ENCODE measurements at places on chromosomes 16 and 17.

GRCh38 chr17:38926293-38927070 is 1.1 kb downstream of the LASP1NB start:
- DNase-seq, result no peak

GRCh38 chr17:81401723-81402529 is 6.7 kb downstream of the BAHCC1 start:
- DNase-seq, result no peak

DNA sequence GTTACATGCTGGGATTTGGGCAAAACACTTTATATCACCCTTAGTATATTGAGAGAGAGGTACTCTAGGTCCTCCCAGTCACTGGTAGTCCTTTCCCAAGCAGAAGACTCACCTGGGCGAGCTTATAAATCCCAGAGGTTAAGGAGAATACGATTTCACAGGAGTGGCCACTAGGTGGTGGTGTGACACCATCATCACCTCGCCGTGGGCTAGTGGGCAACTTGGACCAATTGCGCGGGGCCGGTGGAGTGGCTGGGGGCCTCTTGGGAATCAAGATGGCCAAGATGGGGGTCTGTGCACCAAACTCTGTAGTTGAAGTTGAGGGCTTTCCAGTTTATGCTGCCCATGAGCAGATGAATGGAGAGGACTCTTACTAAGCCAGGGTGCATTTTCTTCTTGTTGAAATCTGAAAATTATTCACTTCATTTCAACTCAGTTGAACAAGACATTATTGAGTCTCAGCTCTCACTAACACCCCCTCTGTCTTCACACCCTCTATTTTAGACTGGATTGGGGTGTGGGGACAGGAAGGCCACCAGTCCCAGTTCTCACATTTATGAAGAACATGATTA is 38.2 kb upstream of the PIRT start:
- no peak for DNase-seq

DNA sequence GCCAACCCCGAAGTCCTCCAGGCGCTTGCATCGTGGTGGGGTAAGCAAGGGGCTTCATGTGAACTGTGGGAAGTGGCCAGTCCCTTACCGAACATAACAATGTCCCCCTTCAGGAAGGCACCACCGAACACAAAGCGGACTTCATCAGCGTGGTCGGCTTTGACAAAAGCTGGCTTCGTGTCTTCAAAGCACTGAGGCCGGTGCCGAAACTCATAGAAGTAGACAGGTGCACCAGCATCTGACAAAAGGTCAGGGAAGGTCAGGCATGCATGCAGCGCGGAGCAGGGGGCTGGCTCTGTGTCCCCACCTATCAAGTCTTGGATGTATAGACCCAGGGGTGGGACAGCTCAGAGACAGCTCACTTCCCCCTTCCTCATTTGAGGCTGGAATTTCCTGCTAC is 16.6 kb upstream of the CES1 start:
- no peak for DNase-seq

- no peak for DNase-seq
Measured at GRCh38 chr17:39738568-39738901, 797 bp downstream of the GRB7 start.

- DNase-seq, result no peak
Measured at GRCh38 chr16:89984216-89984615, 35.0 kb downstream of the DBNDD1 start.

GRCh38 chr17:30253312-30253711 is 17.8 kb upstream of the SLC6A4 start:
- DNase-seq, result no peak

GRCh38 chr16:7513429-7513828 is 180.8 kb downstream of the RBFOX1 start:
- DNase-seq, result peak; percentile 27

GRCh38 chr17:18040261-18040858 is 1.2 kb downstream of the GID4 start:
- no peak for DNase-seq

GRCh38 chr17:44216694-44217093 is 2.8 kb downstream of the UBTF start:
- DNase-seq, result no peak

- DNase-seq, result no peak
Measured at GRCh38 chr16:12901204-12901596, 198 bp upstream of the SHISA9 start.

GRCh38 chr17:64016231-64016784 is 4.1 kb downstream of the ICAM2 start:
- DNase-seq, result no peak

- no peak for DNase-seq
Measured at GRCh38 chr16:58647107-58647506, 17.5 kb upstream of the CNOT1 start.

DNA sequence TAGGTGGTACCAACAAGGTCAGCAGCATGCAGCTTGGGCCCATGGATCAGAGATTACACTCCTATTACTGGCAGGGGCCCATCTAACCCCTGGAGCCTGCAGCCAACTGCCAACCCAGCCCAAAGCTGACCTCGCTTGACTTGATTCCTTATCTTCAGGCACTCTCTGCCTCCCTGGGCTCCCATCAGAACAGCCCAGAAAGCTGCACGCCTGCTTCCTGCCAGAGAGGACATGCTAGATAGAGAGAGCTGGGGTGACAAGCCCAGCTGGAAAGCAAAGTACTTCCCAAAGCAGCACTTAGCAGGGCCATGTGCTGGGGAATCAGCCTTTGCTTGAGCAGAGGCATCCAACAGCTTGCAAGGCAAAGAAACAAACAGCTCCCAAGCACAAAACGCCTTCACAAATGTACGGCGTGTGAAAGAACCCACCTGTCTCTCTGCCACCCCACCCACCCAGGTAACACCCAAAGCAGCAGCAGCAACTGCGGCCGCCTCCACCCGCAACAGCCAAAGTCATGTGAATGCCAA is 74.2 kb upstream of the NLK start:
- DNase-seq, result no peak

DNA sequence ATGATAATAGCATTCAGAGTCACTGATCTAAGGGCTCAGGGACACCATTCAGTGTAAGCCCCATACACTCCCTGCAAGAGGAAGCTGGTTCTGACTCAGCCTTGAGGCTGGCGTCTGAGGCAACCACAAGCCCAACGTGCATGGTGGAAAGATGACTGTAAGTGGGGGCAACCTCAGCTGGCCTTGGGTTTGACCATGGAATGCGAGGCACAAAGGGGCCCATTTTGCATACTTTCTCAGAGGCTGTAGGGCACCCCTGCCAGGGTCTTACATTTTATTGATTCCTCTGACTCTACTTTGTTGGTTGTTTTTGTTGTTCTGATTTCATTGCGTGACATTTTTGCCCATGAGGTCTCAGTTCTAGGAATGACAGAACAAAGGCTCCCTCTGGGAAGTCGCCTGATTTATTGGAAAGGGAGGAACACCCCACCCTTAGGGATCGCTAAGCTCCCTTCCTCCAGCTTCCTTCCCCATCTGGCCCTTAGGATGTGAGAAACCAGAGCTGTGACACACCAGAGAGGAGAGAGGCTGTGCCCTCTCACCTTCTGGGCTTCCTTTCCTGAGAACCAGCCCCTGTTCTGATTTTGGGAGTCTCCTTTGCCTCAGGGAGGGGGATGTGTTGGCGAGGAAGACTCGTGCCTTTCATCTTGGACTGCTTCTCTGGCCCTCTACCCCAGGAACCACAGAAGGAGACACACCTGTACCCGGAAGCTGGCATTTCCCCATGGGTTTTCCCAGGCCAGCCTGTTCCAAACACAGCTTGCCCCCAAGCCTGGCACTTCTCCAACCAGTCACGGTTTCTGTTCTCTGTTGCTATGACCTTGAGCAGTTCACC is 5.6 kb upstream of the CIITA start:
- DNase-seq, result peak; percentile 96

- no peak for DNase-seq
Measured at GRCh38 chr16:69326172-69326873, 4.1 kb downstream of the PDF start.

- DNase-seq, result no peak
Measured at GRCh38 chr17:32835291-32835761, 41.6 kb downstream of the MYO1D start.

GRCh38 chr17:18070861-18071340 is 16.8 kb upstream of the DRG2 start:
- DNase-seq, result peak; percentile 60

DNA sequence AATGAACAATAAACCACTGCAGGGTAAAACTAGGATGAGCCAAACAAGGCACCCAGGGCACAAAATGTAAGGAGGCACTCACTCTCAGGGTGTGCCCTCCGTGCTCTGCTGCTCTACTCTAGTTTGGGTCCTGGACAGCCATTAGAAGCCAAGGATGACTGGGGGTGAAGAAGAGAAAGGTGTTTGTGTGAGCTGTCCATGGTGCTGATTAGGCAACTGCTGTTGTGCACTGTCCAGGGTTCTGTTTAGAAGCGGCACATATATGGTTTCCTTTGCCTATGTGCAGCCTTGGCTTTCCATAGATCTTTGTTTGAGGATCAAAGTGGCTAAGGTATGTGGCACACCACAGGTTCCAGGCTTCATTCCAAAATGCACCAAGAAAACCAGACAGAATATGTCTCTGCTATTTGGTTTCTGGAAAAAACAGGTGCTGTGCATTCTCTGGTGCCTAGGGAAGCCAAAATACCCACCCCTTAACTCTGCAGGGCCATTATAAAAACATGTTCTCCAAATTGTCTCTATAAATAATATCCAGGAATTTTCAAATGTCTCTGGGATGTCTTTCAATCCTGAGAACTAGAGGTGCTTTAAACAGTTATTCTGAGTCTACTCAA is 123.5 kb downstream of the CBLN1 start:
- peak; percentile 26 for DNase-seq

GRCh38 chr16:23194497-23195221 is 12.1 kb downstream of the SCNN1G start:
- DNase-seq, result no peak

- no peak for DNase-seq
Measured at GRCh38 chr16:77472262-77472661, 37.4 kb upstream of the ADAMTS18 start.

GRCh38 chr16:3007957-3008689 is 4.6 kb upstream of the CLDN9 start:
- no peak for DNase-seq

DNA sequence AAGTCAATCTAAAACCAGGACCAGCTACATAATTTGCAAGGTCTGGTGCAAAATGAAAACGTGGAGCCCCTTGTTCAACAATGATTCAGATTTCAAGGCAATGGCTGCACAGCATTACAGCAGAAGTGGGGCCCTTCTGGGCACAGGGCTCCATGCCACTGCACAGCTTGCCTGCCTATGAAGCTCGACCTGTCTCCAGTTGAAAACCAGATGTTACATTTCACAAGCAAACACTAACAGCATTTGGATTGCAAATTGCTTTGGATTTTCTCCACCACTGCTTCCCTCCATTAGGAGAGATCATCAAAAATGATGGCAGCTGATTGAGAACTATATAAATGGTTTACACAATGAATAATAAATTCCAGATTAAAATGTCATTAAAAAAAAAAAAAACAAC is 551.4 kb upstream of the ZFHX3 start:
- no peak for DNase-seq

DNA sequence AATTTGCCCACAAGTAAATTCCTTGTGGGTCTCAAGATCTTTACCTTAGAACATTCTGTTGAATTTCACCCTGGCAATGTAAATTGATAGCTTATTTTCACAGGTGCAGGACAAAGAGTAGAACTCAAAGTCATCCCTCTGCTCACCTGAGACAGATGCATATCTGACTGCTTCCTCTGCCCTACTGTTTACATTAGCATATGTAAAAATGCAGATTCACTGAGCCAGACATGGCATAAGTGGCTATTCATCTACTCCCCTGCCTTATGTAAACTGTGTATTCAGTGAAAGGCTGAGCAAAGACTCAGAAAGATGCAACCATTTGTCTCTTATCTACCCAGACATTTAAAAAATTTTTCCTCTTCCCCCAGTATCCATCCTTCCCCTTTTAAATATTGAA is 22.3 kb upstream of the MILR1 start:
- DNase-seq, result no peak

DNA sequence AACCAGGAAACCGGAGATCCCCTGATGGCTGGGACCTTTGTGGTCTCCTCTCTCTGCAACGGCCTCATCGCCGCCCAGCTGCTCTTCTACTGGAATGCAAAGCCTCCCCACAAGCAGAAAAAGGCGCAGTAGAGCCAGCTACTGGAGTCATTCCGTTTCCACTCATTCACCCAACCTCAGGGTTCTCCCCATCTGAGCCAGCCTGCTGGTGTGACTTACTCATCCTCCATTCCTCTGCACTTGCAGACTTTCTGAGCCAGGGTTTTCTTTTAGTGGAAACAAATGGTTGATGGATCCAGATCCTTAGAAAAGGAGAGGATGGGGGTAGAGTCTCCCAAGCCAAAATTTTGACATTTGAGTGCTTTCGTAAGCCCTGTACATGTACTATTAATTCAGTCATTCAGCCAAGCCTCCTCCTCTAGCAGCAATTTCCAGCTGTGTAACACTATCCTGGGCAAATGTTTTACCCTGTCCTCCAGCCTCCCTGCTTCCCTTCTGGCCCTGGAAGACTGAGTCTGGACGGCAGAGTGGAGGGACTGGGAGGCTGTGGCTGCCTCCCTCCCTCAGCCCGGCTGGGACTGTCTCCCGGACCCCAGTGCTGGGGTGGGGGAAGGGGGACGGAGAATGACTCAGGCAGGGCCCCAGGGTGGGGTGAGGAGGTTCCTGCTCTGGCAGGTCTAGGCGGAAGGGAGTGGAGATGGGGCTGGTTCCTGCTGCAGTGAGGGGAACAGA is 2.3 kb downstream of the SOX15 start:
- peak; percentile 88 for DNase-seq

DNA sequence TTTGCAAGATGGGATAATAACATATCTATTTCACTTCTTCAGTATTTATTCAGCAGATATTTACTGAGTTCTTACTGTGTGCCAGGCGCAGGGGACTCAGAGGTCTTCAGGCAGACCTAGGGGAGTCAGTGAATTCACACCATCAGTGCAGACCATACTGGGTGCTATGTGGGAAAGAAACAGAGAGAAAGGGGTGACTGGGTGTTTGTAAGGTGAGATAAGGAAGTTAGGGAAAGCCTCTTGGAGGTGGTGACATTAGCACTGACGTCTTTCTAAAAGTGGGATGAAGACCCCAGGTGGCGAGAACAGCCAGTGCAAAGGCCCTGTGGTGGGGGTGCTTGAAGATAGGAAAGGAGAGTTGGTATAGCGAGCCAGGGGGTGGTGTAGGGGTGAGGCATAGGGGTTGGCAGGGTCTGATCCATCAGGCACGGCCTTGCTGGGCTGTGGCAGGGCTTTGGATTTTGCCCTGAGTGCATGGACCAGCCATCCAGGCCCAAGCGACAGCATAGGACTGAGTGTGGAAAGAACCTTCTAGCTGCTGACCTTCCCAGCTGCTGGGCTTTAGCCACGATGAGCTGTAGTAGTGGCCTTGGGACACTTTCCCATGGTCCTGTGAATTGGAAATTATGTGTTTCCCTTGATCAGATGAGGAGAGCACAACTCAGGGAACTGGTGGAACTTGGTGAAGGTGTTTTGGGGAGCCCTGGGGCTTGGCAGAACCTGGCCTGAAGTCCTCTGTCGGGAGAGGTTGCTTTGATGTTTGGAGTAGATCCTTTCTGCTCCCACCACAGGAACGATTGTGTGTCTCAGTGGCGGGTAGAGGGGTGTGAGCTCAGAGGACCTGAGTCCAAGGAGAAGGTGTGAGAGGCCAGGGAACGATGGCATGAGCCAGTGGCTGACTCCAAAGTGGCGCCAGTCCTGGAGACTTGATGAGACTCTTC is 3.9 kb upstream of the SOCS1 start:
- no peak for DNase-seq

- DNase-seq, result no peak
Measured at GRCh38 chr16:89761304-89761922, 40.1 kb downstream of the ZNF276 start.

GRCh38 chr17:10105513-10106001 is 92.8 kb downstream of the GAS7 start:
- DNase-seq, result no peak

GRCh38 chr17:14340857-14341754 is 40.2 kb downstream of the HS3ST3B1 start:
- no peak for DNase-seq

Data from HT1080 (cell line).